Suprapubic skin (tissue), 4 donors: ENCODE measurements at places on chromosomes 3 and 15.

GRCh38 chr15:91553196-91553854 is 300.2 kb upstream of the SLCO3A1 start:
- no peak for DNase-seq
- H3K4me3 ChIP-seq, result no peak overlapping the region

DNA sequence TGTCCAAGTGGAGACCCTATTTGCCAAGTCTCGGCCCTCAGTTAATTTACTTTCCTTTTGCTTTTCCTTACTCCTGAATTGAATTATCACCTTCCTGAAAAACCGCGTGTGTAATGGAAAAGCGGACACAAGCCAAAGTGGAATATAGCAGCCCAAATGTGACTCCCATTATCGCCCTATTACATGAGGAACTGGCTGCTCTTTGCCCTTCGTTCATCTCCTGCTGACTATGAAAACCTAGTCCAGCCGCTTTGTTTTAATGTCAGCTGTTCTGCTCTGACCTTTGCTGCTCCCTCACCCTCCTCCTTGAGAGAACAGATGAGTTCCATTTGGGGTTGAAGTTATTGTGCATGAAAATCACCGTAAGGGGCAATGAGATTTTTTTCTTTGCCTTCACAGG is 632.7 kb upstream of the SUCLG2 start:
- no peaks in the 10 kb centered on the region for H3K4me1 ChIP-seq
- DNase-seq, result no peak
- no peak overlapping the region for H3K4me3 ChIP-seq
- H3K27ac ChIP-seq, result no peak overlapping the region
- H3K36me3 ChIP-seq, result no peaks in the 10 kb centered on the region
- H3K27me3 ChIP-seq, result no peaks in the 10 kb centered on the region

GRCh38 chr15:72792431-72792830 is 8.9 kb upstream of the ADPGK start:
- H3K36me3 ChIP-seq, result no peaks in the 10 kb centered on the region
- H3K27ac ChIP-seq, result no peak overlapping the region
- H3K27me3 ChIP-seq, result no peaks in the 10 kb centered on the region

DNA sequence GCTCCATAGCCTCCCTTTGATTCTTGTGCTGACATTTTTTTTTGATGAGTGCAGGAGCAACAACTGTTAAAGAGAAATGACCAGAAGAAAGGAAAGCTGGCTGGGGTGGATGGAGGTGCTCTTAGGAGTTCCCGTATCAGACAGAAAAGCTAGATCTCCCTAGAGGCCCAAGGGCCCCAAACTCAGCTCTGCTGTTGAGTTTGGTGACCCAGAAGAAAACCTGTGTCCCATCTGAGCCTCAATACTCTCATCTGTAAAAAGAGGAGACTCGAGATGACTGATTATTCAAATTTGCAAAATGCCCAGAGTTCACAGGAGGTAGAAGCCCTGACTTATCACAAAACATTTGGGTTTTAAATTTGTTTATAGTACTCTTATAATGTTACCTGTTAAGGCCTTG is 142.4 kb downstream of the TIGIT start:
- no peaks in the 10 kb centered on the region for H3K27me3 ChIP-seq
- no peak for DNase-seq
- no peak overlapping the region for H3K27ac ChIP-seq
- H3K4me3 ChIP-seq, result no peak overlapping the region

DNA sequence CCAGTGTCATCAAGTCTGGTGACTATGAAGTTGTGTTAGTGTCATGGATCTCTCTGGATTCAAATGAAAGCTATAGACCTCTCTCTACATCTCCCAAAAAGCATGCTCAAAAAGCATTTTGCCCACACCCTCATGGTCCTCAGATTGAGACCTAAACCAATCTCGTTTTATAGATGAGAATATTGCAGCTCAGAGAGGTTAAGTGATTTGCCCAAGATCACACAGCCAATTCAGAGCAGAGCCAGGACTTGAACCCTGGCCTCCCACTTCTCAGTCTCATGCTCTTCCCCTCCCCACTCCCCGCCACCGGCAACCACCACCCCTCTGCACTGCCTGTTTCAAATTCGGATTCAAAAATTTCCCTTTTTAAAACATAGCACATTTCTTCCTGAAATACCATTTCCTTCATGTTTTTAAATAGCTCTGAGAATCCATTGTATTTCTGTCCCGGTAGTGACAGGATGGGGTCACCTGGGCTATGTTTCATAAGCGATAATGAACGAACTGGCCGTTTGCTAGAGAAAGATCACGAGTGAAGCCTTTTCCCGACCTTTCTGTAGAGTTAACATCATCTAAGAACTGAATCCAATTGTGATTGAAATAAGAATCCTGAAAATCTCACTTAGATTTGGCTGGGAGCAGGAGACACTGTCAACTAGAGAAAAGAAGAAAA is 769 bp downstream of the SSUH2 start:
- no peaks in the 10 kb centered on the region for H3K36me3 ChIP-seq
- DNase-seq, result no peak
- H3K27ac ChIP-seq, result no peak overlapping the region
- H3K27me3 ChIP-seq, result peaks cover 2% of the 10 kb centered on the region
- H3K4me1 ChIP-seq, result no peaks in the 10 kb centered on the region
- H3K4me3 ChIP-seq, result no peak overlapping the region

DNA sequence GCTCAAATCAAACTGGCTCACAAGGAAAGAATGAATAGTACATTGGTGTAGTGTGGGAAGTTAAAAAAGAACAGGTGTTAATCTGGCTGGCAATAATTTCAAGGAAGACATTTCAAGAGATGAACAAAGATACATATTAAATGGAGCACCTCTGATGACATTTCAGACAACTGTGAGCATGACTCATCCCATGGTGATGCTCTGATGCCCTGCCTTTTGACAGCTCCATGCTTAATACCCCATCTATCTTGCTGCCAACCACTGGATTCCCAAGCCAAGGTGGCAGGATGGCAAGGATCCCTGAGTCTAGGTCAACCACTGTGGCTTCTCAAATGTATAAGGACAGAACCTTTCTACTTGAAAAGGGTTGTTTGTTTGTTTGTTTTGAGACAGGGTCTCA is 29.3 kb downstream of the LRRC2 start:
- DNase-seq, result no peak
- no peak overlapping the region for H3K27ac ChIP-seq
- H3K4me1 ChIP-seq, result peaks cover 9% of the 10 kb centered on the region

- H3K4me1 ChIP-seq, result no peaks in the 10 kb centered on the region
- no peak for DNase-seq
- no peak overlapping the region for H3K27ac ChIP-seq
- no peak overlapping the region for H3K4me3 ChIP-seq
- no peaks in the 10 kb centered on the region for H3K36me3 ChIP-seq
- H3K27me3 ChIP-seq, result no peaks in the 10 kb centered on the region
These were observed 210.2 kb downstream of the XXYLT1 start for GRCh38 chr3:195060531-195061291.
